ENCODE measurements at places on chromosomes 1 and 21. TPM values are rescaled to one million over a fixed set of nuclear protein-coding genes. Genes with fewer than 3 reads are reported as not detected.

GRCh38 chr1:83102630-83103071 lies 896.3 kb downstream of the TTLL7 start:
- no peak for DNase-seq

DNA sequence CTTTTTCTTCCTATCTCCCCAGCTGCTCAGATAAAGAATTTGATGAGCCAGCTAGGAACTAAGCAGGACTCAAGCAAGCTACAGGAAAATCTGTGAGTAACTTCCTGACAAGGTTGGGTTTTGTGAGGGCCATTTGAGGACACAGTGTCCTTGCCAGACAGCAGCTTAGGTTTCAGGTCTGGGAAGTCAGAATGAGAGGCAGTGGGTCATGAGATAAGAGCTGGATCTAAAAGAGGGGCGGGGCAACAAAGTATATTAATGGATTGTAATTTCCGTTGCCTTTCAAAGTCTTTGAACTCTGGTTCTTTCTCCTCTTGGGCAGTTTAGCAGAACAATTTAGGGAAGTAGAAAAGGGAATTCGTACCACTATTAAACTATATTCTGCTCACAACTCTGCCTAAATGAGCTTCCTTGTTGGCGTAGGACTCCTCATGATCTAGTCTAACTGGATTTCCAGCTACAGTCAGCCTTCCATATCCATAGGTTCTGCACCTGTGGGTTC lies 16.6 kb downstream of the STX12 start:
- no peak for DNase-seq

The TMOD4 gene
- not detected for total RNA-seq

DNA sequence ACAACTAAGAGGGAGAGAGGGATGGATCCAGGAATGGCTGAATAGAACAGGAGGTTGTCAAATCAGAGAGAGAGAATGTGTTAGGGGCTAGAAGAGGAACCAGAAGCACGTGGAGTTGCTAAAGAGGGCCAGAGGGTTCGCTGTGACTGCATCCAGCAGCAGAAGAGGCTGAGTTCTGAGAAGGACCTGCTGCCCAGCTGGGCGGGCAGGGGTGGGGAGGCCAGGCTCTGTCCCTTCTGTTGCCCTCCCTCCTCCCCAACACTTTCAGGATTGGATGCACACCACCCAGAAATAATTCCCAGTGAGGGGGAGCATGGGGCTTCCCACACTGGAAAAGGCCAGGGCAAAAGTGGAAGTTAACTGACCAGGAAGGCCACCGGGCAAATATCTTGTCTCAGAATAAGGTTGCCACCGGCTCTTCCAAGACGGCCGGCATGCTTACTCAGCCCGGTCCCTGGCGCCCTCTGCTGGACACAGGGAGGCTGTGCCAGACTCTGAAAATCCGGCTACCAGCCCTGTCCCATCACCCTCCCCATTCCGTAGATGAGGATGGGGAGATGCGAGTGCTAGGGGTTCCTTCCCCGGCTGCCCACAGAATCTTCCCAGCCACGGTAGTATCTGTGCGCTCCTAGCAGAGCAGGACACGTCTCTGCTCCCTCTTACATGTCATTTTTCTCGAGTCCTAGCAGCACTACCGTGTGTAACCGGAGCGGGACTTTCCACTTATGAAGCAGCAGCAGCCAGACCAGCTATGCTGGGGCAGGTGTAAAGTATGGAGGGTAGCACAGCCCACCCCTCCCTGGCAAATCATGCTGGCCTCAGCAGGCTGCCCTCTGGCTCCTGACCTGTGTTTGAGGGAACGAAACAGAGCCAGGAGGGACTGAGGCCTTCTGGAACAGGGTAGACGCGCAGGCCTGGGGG lies 46.8 kb upstream of the A3GALT2 start:
- DNase-seq = no peak

GRCh38 chr1:43978551-43979260 lies at the start of gene B4GALT2:
Gene B4GALT2, plus strand, starts transcription at chr1:43979210. Its CDS starts 1,951 bp downstream, at chr1:43981161.
- DNase-seq = no peak

- DNase-seq = peak; percentile 28
These were observed 49.7 kb downstream of the MDM4 start for GRCh38 chr1:204565617-204566582.

All from kidney epithelial cell (primary cell).